ENCODE measurements at places on chromosomes 5 and 9.

DNA sequence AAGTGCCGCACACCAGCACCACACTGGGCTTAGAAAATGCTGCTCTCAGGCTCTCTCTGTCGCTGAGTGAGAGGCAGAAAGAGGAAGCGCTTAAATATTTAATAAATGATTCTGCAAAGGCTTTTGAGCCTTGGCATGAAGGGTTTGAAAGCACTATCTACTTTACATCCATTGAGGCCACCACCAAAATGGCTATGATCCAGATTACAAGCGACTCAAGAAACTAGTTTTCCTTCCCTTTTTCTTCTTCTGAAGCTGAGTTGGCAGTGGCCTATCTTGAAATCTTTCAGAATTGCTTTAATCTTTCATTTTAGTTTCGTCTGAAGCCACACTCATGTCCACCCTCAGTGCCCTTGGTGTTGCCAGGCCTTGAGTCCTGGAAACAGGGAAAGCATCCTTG is 59.5 kb downstream of the EBF1 start:
- no peak for DNase-seq

DNA sequence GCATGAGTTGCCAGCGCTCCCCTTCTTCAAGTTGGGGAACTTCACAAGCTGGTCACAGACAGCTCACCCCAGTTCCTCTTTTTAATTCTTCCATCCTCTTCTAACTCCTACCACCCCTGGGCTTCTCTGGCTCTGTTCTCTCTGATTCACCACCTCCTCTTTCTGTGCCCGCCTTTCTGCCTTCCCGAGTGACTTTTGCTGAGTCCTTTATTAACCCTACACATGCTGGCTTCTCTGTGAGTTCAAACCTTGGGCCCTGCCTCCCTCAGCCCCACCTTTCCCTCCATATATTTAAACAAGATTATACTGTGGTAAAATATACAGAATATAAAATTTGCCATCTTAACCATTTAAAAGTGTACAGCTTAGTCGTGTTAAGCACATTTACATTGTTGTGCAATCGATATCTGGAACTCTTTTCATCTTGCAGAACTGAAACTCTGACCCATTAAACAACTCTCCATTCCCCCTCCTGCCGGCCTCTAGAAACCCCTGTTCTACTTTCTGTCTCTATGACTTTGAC is 32.0 kb downstream of the SLC46A2 start:
- no peak for DNase-seq

DNA sequence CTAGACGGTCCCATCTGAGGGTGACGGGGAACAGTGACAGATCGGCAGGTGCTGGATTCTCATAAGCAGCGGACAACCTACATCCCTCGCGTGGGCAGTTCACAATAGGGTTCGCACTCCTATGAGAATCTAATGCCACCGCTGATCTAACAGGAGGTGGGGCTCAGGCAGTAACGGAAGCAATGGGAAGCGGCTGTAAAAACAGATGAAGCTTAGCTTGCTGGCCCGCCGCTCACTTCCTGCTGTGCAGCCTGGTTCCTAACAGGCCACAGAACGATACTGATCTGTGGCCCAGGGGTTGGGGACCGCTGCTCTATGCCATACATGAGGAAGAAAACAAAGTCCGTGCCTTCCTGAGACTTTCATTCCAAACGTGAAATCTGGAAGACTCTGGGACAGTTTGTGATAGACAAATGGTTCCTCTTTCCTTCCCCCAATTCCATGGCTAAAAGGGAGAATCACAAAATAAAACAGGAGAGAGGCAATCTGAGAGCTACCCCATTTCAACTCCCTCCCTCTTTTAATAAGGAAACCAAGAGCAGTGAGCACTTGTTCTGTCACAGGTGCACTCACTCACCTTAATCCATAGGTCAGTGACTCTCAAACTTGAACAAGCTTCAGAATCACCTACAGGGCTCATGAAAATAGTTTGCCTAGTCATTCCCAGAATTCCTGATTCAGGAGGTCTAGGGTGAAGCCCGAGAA is 12.1 kb downstream of the PDCL start:
- DNase-seq: peak; percentile 22

- no peak for DNase-seq
These were observed 8.6 kb downstream of the G3BP1 start for GRCh38 chr5:151780348-151780747.

GRCh38 chr5:153617190-153617589 is 126.7 kb downstream of the GRIA1 start:
- DNase-seq: no peak

- no peak for DNase-seq
These were observed 8.1 kb downstream of the BASP1 start for GRCh38 chr5:17225520-17225919.

DNA sequence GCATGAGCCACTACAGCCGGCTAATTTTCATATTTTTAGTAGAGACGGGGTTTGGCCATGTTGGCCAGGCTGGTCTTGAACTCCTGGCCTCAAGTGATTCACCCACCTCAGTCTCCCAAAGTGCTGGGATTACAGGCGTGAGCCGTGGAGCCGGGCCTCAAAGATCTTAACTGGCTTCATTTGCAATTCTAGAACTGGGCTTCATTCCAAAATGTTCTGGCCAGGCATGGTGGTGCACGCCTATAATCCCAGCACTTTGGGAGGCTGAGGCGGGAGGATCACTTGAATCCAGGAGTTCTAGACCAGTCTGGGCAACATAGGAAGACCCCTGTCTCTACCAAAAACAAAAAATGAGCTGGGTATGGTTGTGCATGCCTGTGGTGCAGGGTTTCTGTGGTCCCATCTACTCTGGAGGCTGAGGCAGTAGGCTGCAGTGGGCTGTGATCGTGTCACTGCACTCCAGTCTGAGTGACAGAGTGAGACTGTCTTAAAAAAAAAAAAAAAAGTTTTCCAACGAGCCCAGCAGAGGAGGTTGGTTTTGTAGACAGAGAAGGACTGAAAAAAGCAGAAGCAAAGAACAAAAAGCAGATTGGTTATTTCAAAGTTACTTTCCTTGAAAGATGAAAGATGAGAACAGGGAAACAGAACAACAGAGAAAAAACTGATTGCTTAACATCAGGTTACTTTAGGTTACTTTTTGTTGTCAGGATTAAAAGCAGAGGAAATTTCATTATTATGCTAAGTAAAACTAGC is 78.2 kb downstream of the ANKRD55 start:
- no peak for DNase-seq

GRCh38 chr9:4667681-4668080 is 1.4 kb upstream of the SPATA6L start:
- peak; percentile 10 for DNase-seq

GRCh38 chr5:173691931-173692330 is 75.5 kb upstream of the BOD1 start:
- no peak for DNase-seq

- DNase-seq: no peak
These were observed 97.9 kb downstream of the FSTL4 start for GRCh38 chr5:133514456-133514855.

GRCh38 chr9:97848215-97848479 is 4.9 kb upstream of the FOXE1 start:
- DNase-seq: no peak

DNA sequence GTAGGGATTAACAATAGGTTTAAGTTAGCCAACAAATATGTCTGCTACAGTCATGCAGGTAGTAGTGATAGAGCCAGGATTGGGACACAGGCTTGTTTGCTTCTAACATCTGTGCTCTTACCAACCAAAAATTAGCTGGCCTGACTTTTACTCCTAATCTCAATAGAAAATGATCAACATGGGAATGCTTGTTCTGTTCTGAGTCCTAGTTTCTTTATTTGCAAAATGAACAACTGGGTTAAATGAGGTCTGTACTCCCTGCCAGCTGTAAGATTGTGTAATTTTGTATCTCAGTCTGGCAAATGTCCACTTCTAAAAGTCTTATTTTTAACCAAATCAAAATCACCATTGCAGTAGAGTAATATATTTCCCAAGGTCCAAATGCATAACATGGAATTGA is 216.8 kb downstream of the NMUR2 start:
- DNase-seq: no peak

DNA sequence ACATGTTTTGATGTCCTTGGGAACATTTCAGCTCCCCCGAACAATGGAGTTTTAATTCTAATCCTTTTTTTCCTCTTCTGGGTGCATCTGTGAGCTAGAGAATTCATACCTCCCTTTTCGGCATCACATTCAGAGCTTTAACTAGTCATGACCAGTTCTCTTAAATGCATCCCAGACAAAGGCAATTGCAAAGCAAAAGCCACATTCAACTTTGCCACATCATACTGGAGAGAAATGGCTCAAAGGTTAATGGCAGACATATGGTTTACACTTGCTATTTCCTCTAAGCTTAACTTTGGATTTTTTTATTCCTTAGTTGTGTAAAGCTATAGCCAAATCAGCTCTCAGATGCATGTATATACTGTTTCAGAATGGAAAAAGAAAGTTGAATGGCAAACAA is 153.3 kb downstream of the ESM1 start:
- DNase-seq: no peak

GRCh38 chr5:111509119-111509518 is 3.2 kb downstream of the STARD4 start:
- DNase-seq: no peak

- DNase-seq: no peak
These were observed 271.8 kb downstream of the NNT start for GRCh38 chr5:43874772-43875171.

DNA sequence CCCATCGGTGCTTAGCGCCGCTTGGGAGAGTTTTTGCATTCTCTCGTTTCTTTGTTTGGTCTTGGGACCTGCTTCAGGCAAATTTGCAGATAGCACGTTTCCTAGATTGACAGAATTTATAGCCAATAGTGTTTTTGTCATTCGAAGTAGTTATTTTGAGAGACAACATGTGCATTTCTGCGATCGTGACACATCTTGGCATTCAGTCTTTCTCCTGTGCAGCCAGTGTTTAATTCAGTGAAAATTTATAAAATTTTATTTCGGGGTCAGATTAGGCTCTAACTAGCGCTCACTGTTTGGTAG is 830 bp downstream of the PRRC1 start:
- no peak for DNase-seq

DNA sequence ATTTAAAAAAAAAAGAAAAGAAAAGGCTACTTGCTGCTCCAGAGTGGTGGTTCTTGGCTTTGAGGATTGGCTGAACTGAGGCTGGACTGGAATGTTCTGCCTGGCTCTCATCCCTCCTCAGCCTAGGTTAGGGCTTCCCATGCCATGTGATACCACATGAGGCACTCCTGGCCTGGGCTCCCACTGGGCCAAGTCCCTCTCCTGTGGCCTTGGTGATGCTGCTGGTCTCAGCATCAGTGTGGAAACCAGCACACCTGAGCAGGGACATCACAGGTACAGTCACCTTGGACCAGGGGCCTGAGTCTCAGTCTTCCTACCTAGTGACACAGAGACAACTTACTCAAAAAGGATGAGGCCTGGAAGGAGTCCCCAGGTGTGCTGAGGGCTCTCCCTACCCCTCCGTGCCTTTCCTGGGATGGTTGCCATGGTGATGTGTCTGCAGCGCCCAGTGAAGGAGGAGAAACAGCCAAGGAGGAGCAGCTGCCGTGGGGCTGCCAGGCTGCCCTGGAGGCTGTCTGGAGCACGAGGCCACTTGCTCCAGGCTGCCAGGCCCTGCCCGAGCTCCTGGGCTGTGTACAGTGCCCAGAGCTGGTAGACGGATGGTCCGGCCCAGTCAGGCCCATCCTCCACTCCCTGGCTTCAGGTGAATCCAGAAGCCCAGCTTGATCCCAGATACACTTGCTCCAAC is 71.0 kb downstream of the WNK2 start:
- no peak for DNase-seq

GRCh38 chr5:40071870-40072269 is 607.8 kb upstream of the PTGER4 start:
- no peak for DNase-seq

DNA sequence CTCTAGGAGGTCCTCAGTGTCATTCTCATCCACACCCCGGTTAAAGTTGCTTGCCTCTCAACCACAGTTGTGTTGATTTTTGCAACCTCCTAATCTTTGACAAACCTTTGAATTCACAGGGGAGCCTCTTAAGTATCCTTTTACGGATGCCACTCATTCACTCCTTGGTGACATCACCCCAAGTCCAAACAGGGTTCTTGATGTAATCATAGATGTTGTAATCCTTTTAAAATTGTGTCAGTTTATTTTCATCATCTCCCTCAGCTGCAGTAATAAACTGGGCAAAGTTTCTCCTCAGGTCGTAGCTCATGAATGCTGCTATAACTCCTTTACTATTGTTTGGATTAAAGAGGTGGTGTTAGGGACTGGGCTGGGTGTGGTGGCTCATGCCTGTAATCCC is 637.2 kb upstream of the NUDT12 start:
- no peak for DNase-seq

DNA sequence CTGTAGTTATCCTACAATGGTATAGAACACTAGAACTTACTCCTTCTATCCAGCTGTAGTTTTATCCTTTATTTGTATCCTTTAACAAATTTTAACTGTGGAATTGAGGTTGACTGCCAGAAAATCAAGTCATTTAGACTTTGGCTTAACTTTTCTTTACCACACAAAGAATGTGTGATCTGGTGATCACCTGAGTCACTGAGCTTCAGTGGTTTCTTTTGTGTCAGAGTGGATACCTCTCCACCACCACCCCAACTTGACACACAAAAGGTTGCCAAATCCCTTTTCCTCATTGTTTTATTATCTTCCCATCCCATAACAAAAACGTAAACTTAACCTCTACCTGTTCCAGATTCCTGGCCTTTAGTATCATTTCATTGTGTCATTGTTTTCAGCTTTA is 5.5 kb downstream of the OTULIN start:
- DNase-seq: no peak

- DNase-seq: no peak
These were observed 56.0 kb upstream of the TPD52L3 start for GRCh38 chr9:6272229-6272598.

DNA sequence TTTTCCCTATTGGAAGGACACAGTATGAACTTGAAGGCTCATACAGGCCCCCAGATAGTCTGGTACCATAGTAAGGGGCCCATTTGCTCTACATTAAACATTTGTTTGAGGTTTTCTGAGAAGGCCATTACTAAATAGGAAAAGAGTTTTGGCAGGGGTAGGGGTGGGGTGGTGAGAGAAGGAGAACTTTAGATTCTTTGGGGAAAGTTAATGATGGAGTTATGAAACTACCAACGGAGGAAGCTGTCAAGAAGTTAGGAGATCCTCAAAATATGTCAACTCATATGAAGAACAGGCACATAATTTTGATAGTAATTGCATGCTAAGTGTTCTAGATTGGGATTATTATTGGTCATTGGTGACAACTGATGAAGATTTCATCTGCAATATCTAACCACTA is 114.7 kb downstream of the TAF11L14 start:
- DNase-seq: no peak

DNA sequence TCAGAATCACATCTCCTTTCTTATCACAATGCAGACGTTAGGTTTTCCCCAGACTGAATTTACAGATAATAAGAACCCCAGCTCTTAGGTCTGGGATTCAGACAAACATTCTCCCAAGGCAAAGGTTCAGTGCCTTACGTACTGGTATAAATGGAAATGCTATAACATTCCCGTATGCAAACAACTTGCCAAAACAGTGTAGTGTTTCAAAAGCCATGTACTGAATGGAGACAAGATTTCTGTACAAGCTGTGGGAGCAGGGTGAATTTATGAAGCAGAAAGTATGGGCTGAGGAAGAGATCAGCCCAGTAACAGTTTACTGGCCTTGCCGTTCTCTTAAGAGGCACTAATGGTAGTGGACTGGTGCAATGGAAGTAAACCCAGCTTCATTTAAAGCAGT is 225.5 kb upstream of the ZNF462 start:
- no peak for DNase-seq

Measured in T follicular helper cell (primary cell).